ENCODE measurements at places on chromosomes 3 and 15.

- no peak for DNase-seq
Observed at GRCh38 chr15:72764656-72765055, 18.9 kb downstream of the ADPGK start.

GRCh38 chr3:22244761-22245521, 493.9 kb upstream of the ZNF385D start:
- DNase-seq: no peak

DNA sequence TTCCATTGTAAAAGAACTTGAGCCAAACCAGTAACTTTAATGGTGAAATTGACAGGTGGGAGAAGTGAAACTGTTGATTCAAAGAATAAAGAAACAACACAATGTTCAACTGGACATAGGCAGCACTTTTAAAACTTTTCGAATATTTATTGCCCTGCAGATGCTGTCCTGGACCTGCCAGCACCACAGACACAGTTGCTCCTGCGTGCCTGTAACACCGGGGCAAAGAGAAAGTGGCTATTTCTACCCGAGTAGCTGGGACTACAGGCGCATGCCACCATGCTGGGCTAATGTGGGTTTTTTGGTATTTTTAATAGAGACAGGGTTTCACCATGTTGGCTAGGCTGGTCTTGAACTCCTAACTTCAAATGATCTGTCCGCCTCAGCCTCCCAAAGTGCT, 7.4 kb downstream of the IL5RA start:
- no peak for DNase-seq

- DNase-seq: no peak
Observed at GRCh38 chr3:54939557-54940300, 11.9 kb upstream of the LRTM1 start.

GRCh38 chr15:37108381-37109167, 8.2 kb upstream of the MEIS2 start:
- DNase-seq: no peak
